CD4-positive, alpha-beta T cell treated with Interleukin-10 for 1 hour (primary cell): ENCODE measurements at places on chromosomes 2 and 18.

GRCh38 chr2:65035351-65035943, 20.8 kb upstream of the CEP68 start:
- no peak for DNase-seq

DNA sequence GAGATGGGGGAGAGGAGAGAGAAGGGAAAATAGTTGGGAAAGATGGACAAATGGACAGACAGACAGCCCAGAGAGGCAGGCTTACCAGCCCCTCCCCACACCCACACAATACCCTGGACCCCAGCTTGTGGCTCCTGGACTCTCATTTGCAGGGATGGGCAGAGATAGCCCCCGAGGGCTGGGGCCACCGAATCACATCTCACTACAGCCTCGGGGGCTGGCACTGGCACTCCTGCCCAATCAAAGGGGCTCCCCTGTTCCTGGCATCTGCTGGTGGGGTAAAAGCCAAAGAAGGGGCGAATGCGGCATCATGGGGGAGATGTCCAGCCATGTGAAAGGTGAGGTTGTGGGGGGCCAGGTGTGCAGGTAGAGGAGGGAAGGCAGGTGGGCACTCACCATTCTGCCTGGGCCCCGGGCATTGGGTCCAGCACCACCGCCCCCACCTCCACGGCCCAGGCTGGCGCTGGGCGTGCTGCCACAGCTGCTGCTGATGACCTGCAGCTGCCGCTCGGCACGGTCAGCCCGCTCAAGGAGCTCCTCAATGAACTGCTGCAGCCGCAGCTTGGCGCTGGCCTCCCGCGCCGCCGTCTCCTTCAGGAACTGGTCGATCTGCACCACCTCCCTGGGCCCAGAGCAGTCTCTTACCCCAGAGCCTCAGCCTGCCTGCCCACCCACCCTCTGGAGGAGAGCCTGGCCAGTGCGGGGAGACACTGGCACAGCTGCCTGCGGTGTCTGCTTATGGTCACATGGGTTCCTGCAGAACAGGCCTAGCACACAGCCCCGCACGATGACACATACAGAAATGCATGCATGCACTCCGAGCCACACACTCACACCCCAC, 18.0 kb downstream of the FBXO41 start:
- DNase-seq, result no peak

DNA sequence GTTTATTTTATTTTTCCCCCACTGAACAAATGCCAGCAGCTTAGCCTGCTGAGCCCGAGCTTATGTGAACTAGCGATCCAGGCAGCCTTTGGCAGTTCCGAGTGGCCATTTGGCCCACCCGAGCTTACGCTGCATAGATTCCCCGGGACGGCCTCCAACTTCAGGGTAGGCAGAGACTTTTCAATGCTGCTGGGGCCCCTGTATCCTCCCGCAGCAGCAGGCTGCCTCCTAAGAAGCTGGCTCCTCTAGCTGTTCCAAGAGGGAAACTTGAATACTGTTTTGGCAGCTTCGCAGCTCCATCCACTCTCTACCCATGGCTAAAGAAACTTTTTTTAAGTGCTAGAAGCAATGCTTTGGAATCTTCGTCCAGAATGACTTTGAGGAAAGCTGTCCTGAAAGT, 295.2 kb downstream of the SS18 start:
- no peak for DNase-seq

DNA sequence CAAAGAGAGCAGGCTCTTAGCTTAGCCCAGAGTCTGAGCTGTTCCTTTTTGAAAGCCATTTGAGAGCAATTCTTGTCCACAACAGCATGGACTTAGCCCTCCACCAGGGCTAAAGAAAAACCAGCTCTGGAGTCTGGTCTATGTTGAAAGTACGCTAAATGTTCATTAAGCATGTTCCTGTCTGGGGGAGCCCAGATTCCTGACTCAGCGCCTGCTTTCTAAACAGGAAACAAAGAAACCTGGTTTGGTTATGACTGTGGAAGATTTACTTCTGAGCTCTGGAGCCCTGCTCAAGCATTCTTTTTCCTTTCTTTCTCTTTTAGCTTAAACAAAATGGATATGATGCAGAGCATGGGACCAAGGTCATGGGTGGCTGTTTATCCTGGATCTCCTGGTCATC, 279.8 kb downstream of the RBM43 start:
- no peak for DNase-seq

DNA sequence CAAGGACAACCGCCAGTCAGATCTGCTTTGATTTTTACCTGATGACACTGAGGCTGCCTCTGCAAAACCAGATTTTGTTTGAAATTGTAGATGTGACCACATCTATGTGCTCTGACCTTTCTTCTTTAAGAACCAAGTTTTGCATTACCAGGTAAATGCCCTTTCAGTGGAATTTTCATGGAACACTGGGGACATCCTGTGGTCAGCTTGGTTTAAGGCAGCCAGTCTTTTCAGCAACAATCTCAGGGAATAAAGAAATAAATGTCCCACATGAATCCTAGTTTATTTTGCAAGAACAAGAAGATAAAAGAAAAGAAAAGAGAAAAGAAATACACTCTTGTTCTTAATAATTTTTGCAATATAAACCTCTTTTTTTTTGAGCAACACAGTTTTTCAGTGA, 90.6 kb downstream of the POU3F3 start:
- peak; percentile 0 for DNase-seq

DNA sequence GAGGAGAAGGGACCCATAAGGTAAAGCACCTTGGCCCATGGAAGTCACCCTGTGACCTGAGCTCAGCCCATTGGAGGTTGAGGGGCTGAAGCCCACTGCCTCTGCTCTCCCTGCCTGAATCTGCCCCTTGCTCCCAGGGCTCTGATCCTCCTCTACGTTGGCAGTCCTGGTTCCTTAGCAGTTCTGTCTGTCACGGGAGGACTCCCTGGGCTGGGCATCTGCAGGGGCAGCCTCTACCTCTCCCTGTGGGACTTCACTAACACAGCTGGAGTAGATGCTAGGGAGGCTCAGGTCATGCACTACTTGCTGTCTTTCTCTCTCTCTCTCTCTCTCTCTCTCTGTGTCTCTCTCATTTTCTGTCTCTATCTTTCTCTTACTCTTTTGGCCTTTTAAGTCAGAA, 8.7 kb downstream of the GYPC start:
- DNase-seq, result no peak

DNA sequence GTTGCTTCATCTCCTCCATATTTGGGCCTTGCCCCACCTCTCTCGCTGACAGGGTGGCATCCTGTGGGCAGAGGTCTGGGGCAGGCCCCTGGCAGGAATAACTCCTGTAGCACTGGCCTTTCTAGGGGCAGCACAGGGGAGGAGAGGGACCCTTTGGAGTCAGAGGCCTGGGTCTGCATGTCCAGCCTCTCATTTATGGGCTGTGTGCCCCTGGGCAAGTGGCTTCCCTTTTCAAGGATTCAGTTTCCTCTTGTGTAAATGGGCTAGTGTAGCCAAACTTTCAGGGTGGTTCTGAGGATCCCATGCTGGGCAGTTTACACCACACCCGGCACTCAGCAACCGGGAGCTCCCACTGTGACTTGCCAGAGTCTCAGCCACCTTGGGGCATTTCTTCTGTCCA, 23.4 kb downstream of the ADRA2B start:
- DNase-seq, result no peak

DNA sequence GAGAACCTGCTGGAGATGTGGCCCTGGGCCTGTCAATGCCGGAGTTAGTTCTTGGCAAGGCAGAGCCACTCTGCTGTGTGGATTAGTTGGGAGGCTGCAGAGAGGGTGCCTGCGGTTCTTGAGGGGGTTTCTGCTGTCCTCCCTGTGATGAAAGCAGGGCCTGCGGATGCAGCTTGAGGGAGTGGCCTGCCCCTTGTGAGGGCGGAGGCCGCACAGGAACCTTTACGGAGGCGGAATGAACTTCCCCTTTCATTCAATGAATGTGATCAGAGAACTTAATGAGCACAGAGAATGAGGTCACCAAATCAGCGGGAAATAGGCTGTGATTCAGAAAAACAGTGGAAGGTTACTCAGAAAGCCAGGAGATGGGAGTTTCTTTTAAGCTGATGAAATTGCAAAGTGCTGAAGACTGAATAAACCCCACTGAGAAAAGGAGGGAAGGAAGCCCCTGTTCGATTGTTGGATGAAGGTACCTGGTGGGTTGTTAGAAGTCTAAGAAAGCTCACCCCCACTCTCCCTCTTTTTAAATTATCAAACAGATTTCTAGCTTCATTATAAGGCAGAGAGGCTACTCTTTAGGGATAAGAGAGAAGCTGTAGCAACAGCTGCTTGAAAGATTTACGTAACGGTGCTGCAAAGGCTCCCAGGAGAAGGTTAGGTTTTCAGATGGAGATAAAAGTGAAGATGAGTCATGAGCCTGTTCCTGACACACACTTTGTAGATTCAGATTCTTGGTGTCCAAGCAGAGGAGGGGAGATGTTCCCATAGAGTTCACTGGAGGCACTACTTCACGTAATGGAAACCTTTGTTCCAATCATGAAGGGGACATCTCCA, 47.4 kb downstream of the VWA3B start:
- DNase-seq, result peak; percentile 31

GRCh38 chr18:36314098-36314497, 16.6 kb downstream of the FHOD3 start:
- no peak for DNase-seq

DNA sequence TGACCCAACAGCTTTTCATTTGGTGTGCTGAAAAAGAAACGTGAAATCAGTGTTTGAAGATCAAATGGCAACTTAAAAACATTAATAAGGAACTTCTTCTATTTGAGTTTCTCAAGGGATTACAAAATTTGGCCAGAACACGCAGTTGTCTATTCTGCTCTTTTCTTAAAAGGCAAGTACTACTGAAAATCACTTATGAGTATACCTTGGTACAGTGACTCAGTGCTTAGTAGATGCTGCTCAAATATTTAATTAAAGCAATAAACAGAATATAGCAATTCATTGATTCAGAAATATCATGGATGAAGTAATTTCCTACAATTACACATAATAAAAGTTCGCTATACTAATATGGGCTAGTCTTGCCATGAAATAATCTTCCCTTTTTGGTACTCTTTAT, 38.2 kb upstream of the MCM6 start:
- DNase-seq, result no peak

- peak; percentile 67 for DNase-seq
These were observed 51.8 kb downstream of the MTHFD2 start for GRCh38 chr2:74250189-74250631.

DNA sequence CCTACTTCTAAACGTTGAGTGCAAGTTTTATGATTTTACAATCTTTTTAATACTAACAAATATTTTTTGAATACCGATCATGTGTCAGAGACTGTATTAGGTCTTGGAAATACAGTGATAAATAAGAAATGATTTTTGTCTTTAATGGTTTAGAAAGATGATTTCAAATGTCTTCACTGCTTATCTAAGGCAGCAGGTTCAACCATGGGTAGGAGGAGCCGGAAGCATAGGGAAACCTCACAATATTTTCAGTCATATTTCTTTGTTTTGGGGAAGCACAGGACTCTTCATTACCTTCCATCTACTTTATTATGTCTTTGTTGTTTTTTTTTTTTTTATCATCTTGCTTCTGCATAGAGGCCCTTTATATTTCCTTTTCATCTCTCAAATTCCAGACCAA, 165.2 kb upstream of the EPC2 start:
- DNase-seq, result no peak

DNA sequence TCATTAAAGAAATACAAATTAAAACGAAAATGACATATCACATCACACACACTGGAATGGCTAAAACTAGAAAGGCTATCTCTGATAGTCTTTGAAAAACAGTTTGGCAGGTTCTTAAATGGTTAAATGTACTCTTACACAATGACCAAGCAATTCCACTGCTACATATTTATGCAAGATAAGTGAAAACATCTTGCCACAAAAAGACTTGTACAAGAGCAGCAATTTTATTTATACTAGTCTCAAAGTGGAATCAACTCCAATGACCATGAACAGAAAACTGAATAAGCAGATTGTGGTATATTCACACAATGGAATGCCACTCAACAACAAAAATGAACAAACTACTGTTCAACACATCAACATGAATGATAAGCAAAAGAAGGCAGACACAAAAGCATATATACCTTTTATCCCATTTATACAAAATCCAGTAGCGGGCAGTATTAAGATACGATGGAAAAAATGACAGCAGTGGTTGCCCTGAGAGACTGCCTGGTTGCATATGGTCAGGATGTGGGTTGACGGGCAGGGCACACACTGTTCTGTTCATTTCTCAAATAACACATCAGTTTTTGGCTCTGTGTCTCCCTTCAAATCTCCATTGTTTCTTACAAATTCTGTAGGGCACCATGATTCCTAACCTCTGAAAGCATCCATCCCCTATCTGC, 25.4 kb downstream of the SP100 start:
- peak; percentile 66 for DNase-seq

GRCh38 chr2:133484106-133484505, 84.2 kb downstream of the NCKAP5 start:
- DNase-seq, result no peak

DNA sequence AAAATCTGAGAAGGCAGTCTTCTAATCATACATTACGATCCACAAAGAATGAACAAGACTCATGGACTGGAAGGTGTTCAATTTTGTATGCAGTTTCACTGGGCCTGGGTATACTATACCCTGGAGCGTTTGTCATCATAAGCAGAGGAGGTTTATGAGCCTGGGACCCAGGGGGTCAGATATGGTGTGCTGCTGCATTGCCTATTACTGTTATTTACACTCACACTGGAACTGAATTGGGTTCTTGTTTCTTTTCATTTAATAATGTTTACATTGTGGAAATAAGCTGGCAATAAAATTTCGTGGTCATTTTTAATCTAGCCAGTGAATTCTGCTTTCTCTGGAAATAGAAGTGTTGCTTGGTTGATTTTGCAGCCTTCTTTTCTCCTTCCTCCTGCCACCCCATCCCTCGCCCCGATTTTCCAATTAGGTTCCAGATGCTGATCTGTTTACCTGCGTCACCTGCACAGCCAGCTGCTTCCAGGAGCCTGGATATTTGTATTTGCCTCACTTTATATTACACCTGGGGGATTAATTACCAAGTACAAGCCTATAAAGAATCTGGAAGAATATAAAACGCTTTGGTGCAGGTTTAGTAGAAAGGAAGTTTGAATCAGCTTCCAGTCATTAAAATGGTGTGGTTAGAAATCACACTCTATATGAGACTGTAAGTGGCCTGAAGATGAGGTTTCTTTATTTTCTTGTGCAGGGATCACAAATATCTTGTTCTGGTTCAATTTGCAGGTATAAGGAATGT, 234.4 kb downstream of the SOCS6 start:
- DNase-seq, result no peak

DNA sequence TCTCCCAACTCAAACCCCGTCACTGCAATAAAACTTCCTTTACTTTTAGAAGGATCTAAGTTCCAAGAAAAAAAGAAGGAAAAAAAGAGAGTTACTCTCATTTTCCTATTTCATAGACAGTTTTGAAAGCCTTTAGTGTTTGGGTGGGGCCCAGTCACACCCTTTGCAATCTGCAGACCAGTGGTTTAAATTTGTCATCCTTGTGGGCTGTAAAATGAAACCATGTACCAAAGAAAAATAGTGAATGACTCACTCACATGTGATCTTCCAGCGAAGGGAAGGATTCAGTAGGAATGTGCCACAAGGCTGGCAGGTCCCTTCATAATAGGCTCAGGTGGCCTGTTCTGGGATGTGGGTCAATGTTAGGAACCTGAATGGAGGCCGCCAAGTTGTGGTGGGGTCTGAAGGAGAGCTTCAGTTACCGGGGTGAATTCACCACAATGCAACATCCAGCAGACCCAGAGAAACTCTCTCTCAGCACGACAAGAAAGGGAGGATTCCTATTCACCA, 28.3 kb downstream of the ANXA4 start:
- peak; percentile 31 for DNase-seq

- no peak for DNase-seq
These were observed 4.6 kb upstream of the SDC1 start for GRCh38 chr2:20229322-20230113.
